H4 (cell line): ENCODE measurements at places on chromosomes 6 and 20.

- DNase-seq: no peak
Observed at GRCh38 chr6:40312213-40313015, 274.8 kb downstream of the LRFN2 start.

- no peak for DNase-seq
Observed at GRCh38 chr6:37473364-37474095, 26.2 kb downstream of the CCDC167 start.

- DNase-seq: no peak
Observed at GRCh38 chr20:42261766-42262270, 643.6 kb upstream of the CHD6 start.

GRCh38 chr6:145866456-145867396 lies 52.1 kb upstream of the FBXO30 start:
- DNase-seq: no peak

DNA sequence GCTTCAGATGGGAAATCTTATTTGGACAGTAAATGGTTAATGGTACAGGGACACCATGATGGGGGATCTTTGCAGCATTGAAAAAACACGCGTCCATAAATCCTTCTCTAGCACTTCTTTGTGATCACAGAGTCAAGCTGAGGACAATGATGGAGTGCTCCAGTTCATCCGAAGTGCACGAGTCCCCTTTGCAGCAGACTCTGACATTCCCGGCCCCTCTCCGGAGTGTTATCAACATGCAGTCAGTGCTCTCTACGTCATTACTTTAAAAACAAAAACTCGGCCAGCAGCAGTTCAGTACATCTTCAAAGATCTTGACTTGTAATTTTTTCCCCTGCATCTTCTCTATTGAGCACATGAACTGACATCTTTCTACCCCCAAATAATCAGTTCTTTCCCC lies 185.5 kb upstream of the AKAP12 start:
- no peak for DNase-seq

GRCh38 chr20:36542516-36543183 lies 1.3 kb downstream of the MYL9 start:
- no peak for DNase-seq

DNA sequence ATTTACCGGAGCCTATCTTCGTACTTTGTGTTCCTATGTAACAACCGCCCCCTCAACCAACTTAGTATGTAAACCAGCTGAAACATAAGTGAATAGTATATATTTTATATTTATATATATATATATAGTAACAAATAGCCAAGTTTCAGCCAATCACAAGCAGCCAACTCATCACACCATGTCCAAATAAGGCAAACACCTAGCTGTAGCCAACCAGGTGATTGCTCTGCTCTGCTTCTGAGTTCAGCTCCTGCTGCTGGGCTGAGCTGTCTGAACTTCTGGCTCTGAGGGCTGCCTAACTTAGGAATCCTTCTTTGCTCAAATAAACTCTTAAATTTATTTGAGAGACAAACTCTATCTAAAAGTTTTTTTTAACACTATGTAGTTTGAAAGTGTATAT lies 101.6 kb upstream of the SOX4 start:
- no peak for DNase-seq

- peak; percentile 65 for DNase-seq
Observed at GRCh38 chr20:10469599-10469998, 34.5 kb downstream of the SLX4IP start.

DNA sequence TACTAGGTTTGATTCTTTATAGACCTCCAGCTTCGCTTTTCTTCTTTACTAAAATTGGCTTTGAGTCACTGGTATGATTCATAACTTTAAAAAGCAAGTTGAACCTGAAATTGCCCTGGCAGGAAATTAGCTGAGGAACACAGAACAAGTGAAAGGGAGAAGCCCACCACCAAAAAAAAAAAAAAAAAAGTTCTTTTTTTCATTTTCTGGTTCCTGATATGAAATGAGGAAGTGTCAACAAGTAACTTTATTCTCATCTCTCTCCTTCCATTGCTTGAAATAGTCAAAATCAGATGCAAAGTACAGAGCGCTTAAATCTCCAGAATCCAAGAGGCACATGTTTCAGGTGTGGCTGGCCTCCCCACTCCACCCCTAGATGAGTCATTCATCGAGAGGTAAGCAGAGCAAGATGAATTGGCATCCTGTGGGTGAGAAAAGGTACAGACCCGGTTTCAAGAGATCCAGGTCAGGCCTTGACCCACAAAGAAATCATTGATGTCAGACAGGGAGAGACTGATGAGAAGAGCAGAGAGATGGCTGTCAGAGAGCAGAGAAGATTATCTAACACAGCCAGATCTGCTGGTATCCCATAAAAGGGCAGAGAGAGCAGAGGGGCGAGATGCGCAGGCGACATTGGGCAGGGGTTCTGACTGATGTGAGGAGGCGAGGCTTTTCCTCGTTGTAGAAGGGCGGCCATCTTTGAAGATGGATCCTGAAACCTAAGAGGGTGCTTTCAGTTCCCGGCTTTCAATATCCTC lies 54.8 kb upstream of the MBOAT1 start:
- no peak for DNase-seq

GRCh38 chr6:158621694-158622544 lies 22.6 kb downstream of the DYNLT1 start:
- no peak for DNase-seq

DNA sequence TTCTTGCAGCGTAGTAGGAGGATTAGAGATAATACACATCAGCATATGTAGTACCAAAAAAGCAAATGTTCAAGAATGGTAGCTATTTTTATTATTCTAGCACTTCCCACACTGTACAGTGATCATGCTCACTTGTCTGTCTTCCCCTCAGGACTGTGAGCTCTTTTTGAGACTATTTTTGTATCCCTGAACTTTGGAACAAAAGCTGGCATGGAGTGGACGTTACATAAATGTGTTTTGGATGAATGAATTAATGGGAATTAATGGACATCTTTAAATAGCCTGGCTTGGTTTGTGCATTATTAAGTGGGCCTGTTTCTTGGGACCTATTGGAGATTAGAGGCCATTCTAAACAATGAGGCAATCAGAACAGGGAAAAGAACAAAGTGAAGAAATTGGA lies 243.7 kb downstream of the CD83 start:
- DNase-seq: no peak

GRCh38 chr6:47336334-47336733 lies 26.6 kb upstream of the TNFRSF21 start:
- DNase-seq: no peak

- DNase-seq: no peak
Observed at GRCh38 chr6:18488004-18488403, 100.9 kb downstream of the RNF144B start.

DNA sequence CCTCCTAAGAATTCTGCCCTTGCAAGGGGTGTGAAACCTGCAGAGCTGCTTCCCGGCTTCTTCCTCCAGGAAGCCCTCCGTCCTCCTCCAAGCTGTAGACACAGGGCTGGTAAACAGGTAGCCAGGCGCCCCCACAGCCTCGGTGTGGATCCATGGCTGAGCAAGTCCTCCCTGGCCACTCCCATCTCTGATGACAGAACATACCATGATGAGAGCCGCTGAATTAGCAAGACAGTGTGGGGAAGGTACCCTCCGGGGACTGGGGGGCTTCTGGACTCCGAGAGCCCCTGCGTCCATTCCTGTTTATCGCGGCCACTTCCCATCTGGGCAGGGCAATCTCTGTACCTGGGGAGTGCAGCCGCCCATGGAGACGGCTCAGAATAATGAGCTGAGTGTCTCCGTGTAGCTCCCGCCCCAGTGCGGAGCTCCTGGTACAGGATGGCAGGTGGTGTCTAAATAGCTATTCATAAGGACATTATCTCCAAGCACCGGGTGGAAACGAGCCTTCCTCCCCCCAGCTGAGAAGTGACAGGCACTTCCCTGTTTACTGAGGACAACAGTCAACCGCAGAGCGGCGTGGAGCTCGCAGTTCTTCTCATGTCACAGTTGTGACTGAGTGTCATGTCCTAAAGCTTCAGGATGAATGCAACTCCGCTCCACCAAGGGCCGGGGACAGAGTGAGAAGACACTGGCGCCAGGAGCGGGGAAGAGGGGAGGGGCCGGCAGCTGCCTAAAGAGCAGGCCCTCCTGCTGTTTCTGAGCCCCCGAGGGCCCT lies 22.7 kb upstream of the NTSR1 start:
- no peak for DNase-seq

DNA sequence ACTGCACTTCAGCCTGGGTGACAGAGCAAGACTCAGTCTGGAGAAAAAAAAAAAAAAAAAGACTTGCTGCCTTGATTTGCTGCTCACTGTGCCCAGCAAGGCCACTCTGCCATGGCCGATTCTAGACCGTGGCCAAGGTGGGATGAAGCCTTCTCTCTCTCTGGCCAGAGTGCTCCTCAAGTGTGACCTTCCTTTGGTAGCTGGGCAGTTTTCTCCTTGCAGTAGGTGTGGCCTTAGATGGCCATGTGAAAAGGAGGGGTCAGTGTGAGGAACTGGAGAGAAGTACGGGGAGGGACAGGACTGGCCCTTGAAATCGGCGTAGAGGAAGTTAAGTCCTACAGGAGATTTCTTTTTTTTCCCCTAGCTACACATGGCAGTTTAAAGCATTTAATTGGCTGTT lies 272.0 kb downstream of the ARID1B start:
- DNase-seq: no peak

DNA sequence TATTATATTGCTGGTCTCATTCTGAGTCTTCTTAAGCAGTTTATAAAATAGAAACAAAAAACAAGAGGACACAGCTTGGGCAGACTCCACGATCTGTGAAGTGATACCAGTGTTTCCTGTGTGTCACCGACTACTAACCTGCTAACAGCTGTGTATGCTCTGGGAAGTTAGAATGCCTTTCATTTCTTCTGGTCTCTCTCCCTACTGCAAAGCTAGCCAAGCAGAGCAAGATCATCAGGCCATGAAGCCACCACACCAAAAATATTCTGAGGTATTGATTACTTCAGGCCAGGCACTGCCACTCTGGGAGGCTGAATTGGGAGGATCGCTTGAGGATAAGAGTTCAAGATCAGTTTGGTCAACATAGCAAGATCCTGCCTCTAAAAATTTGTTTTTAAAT lies 46.9 kb upstream of the SMIM29 start:
- no peak for DNase-seq

- DNase-seq: no peak
Observed at GRCh38 chr6:17439243-17439993, 46.0 kb downstream of the CAP2 start.

- peak; percentile 96 for DNase-seq
Observed at GRCh38 chr20:43844778-43845614, 69.7 kb upstream of the TOX2 start.

DNA sequence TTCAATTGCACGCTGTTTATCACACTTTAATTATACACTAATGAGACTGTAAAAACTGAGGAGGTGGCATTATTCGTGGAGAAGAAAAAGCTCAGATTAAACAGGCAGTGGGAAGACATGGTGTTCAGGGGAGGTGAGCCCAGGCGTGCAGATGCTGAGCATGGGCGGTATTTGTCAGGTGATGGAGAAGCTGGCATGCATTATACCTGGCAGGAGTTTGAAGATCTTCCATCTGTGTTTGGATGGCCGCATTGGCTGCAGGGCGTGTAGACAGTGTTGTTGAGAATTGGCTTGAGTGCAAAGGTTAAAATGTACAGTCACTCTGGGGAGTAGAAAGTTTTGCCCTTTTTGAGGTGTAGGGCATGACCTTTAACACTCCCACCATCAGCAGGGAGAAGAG lies 213.8 kb downstream of the ERMARD start:
- DNase-seq: no peak

DNA sequence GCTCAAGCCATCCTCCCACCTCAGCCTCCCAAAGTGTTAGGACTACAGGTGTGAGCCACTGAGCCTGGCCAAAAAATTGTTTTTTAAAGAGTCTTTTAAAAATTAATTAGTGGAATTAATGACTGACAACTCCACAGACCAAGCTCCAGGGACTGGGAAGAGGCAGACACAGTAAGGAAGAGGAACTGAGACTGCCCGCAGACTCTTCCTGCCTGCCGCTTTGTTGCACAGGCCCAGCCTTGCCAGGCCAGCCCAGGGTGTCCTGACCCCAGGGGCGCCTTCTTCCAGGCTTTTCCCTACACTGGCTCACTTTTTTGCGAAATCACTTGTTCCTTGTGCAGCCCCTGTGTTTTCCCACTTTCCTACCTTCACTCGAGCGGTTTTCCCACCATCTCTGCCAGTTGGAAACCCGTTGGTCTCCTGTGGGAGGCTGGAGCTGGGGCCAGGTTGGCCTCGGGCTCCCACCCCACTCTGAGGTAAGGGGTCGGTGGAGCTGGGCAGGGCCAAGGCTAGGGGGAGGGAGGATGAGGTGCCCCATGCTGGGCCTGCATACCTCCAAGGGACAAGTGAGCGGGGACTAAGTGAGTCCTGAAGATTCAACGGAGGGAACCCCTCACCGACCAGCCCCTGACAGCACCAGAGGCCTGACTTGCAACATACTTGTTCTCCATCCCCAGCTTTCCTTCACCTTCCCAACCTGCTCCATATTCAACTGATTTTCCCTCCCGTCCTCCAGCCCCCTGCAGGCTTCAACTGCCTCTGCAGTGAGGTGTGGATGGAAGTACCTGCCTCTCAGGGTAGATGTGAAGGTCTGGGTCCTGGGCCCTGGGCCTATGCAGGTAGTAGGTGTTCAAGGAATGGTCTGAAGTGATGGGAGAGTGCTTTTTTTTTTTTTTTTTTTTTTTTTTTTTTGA lies 23.5 kb upstream of the SMIM29 start:
- DNase-seq: no peak

- DNase-seq: peak; percentile 51
Observed at GRCh38 chr6:74070091-74070490, 374.1 kb downstream of the CD109 start.

- DNase-seq: no peak
Observed at GRCh38 chr20:63361519-63362435, 628 bp upstream of the CHRNA4 start.

GRCh38 chr20:58634059-58634458 lies 17.0 kb upstream of the STX16 start:
- DNase-seq: no peak

DNA sequence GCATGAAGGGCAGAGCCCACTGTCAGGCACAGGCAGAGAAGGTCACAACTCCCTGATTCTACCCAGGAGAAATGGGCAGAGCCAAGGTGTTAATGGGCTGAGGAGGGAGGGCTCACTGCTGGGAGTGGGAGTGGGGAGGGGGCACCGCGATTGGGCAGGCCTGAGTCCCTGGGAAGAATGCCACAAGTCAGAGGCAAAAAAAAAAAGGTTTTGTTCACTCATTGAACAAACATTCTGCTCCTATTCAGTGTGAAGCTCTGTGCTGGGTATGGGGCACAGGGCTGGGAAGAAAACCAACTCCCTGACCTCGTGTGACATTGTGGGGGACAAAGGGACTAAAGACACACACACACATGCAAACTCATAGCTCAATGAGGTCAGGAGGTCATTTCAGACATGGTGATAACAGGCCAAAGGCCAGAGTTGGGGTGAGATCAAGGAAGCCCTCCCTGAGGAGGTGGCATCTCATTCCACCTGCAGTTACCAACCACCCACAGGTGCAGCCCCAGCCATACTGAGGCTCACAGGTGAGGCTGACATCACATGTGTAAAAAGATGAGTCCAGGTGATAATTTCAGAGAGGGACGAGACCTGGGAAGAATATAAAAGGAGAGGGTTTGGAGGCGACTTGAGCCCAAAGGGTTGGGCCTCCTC lies 3.2 kb upstream of the PMEPA1 start:
- DNase-seq: no peak
